Dermis microvascular lymphatic vessel endothelial cell (primary cell): ENCODE measurements at places on chromosomes 11 and 22. TPM values are rescaled to one million over a fixed set of nuclear protein-coding genes. Genes with fewer than 3 reads are reported as not detected.

VPS37C gene
- 5.1 and 7.5 TPM in 2 replicates for total RNA-seq

NRIP3 gene
- total RNA-seq: 0.63 and 1.2 TPM in 2 replicates

INSC gene
- under 0.01 TPM in 1 of 2 replicates, not detected in the other for total RNA-seq

A4GALT gene
- 43.8 and 70.8 TPM in 2 replicates for total RNA-seq

UBQLNL gene
- not detected in 2 replicates for total RNA-seq

TRIM6 gene
- 0.38 and 3.9 TPM in 2 replicates for total RNA-seq

LRRN4CL gene
- total RNA-seq: 0.38 and 0.51 TPM in 2 replicates

KREMEN1 gene
- 0.26 and 0.63 TPM in 2 replicates for total RNA-seq

EMSY gene
- total RNA-seq: 7.6 and 13.0 TPM in 2 replicates

DSCAML1 gene
- total RNA-seq: not detected in 2 replicates

MFRP gene
- not detected in 2 replicates for total RNA-seq
